H7 (cell line): ENCODE measurements at places on chromosomes 2 and 18. TPM values are rescaled to one million over a fixed set of nuclear protein-coding genes. Genes with fewer than 3 reads are reported as not detected.

The GCKR gene
- 0.07 TPM in 1 of 2 replicates, not detected in the other for total RNA-seq

The KCNJ3 gene
- total RNA-seq = 0.07 and 0.28 TPM in 2 replicates

The MYO5B gene
- 2.7 and 3.7 TPM in 2 replicates for total RNA-seq

The FRZB gene
- 0.15 and 1.5 TPM in 2 replicates for total RNA-seq

The ALPP gene
- 0.15 and 0.69 TPM in 2 replicates for total RNA-seq

The POU3F3 gene
- not detected in 2 replicates for total RNA-seq

The TMEM178A gene
- total RNA-seq = 7.1 and 8.1 TPM in 2 replicates

The SLC11A1 gene
- not detected in 2 replicates for total RNA-seq

The MAPK4 gene
- 2.2 and 2.7 TPM in 2 replicates for total RNA-seq

The MAPRE2 gene
- total RNA-seq = 22.1 and 23.1 TPM in 2 replicates
